ENCODE measurements at places on chromosomes 7 and 10.
A peak's percentile ranks its signal among the peaks of the same experiment; 100 is the strongest.

GRCh38 chr7:24730018-24730369 is 27.3 kb downstream of the GSDME start:
- no peak for DNase-seq

DNA sequence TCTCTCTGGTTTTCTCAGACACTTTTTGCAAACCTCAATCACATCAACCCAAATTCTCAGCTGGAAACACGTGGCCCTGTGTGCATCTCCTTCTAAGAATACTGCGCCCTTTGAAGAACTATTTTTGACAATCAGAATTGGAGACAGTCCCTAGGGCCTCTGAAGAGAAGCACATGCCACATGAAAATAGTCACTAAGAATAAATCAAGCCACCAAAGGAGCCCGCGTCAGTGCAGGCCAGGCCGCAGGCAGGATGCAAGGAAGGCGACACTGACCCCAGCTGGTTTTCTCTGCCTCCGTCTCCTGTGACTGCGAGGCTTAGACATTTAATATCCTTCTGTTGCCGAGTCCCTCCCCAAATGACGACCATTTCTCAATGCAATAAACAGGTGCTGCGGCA is 88.0 kb upstream of the ADAM12 start:
- DNase-seq = no peak

DNA sequence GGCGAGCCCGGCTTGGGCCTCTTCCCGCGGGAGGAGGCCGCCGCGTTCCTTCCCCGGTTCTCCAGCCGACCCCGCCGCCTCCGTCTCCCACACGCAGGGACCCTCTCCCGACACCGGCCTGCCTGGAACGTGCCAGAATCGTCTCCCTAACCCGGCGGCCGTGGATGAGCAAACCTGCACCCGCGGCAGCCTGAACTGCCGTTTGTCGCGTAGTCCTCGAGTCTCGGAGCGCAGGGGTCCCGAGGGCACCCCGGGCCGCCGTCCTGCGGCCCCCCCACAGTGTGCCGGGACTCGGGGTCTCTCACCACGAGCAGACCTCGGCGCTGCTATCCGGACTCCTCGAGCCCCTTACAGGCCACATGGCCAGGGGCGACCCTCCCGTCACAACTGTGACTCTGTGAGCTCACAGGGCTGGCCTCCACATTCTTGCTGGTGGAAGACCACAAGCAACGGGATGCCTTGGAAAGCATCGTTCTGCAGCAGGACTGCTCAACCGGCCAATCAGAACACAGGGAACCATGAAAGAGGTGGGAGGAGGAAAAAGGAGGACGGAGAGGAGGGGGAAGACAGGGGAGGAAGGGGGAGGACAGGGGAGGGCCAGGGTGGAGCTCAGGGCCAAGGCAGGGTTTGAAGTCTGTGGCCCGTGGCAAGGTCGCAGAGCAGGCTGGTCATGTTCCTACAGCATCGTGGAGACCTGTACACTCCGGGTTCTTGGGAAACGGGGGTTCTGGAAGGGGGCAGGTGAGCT is 276.9 kb downstream of the DNAJB6 start:
- DNase-seq = no peak

DNA sequence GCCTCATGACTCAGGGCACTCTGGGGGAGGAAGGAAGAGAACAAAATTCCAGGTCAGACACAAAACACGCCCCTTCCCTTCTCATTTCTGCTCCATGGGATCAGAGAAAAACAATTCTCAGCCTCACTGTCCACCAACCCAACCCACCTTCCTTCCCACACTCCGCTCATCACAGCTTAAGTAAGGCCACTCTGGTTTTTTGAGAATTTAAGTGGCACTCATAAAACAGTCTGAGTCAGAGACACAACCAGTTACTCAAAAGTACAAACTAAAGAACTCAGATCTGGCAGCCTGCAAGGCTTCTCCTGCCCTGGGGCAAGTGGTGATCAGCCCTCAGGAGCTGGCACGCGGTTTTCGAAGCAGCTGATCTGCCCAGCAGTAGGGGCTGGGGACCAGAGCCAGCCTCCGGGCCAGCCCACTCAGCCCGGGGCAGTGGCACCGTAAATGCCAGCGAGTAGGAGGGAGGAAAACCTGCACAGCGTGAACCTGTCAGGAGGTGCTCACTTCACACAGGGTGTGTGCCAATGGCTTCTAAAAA is 39.1 kb upstream of the ABLIM1 start:
- DNase-seq = no peak

GRCh38 chr7:106657085-106657991 is 3.6 kb downstream of the CCDC71L start:
- DNase-seq = no peak

- no peak for DNase-seq
Measured at GRCh38 chr7:17369691-17370426, 71.4 kb downstream of the AHR start.

GRCh38 chr10:13758312-13758711 is 171.5 kb downstream of the PRPF18 start:
- DNase-seq = peak; percentile 25

DNA sequence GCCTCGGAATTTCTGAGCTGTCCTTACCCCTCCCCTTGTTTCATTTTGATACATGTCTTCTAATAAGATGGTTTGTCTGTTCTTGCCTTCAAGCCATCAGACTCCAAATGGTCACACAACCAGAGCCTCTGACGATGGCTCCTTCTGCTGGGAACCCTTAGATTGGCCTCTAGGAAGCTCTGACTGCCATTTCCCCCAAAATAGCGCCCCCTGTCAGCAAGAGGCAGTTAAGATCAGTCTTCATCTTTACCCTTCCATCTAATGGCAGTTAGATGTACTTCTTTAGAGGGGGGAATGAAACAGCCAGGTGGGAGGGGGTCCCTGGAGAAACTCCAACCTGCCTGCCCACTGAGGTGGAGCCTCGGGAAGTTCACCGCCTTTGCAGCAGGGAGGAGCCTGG is 85.8 kb upstream of the GPR22 start:
- no peak for DNase-seq

DNA sequence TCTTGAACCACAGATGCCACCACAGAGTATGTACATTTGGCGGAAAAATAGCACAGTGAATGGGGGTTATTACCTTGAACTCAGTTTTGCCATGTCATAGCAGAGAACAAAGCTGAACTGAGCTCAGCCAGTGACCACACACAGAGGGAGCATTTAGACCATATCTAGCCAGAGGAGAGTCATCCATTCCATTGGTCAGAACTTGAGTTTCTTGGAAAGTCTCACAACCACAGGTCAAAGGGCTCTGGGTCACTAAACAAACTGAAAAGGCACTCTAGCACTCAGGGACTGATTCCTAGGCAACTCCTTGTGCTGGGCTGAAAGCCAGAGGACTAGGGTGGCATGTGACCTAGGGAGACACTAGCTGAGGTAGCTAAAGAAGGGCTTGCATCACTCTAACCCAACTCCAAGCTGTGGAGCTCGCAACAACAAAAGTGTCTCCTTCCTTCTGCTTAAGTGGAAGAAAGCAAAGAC is 239.7 kb upstream of the SEMA3D start:
- no peak for DNase-seq
